ENCODE measurements at places on chromosomes 4 and X.

DNA sequence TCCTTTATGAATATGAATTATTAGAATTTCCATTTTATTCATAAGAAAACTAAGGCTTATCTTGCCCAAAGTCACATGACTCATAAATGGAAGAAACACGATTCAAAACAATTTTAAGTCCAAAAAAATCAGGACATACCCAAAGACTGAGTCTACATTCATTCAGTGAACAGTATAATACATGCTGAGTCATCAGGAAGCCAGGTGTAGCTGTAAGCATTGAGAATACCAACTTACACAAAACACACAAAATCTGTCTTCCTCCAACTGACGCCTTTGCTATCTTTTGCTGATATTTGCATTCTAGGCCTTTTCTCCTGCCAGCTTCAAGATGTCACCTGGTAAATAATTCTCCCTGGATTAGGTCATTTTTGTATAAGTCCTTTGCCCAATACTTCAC is 520.1 kb upstream of the GALNT7 start:
- no peak for DNase-seq

DNA sequence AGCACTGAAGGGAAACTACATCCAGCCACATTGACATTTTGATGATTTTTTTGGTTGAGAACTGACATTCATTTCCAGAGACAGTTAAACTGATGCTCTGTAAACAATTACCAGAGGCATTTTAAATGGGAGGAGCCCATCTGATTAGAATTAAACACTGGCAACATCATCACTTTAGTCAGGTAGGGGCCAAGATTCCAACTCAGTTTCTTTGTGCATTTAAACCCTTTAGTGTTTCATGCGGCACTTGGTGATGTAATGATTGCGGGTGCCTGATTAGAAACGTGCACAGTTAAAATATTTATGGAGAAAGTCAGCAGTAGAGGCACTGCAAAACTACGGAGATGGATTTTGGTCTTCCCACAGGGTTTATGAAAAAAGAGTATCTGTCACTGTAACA is 16.1 kb downstream of the TNIP3 start:
- DNase-seq: no peak

DNA sequence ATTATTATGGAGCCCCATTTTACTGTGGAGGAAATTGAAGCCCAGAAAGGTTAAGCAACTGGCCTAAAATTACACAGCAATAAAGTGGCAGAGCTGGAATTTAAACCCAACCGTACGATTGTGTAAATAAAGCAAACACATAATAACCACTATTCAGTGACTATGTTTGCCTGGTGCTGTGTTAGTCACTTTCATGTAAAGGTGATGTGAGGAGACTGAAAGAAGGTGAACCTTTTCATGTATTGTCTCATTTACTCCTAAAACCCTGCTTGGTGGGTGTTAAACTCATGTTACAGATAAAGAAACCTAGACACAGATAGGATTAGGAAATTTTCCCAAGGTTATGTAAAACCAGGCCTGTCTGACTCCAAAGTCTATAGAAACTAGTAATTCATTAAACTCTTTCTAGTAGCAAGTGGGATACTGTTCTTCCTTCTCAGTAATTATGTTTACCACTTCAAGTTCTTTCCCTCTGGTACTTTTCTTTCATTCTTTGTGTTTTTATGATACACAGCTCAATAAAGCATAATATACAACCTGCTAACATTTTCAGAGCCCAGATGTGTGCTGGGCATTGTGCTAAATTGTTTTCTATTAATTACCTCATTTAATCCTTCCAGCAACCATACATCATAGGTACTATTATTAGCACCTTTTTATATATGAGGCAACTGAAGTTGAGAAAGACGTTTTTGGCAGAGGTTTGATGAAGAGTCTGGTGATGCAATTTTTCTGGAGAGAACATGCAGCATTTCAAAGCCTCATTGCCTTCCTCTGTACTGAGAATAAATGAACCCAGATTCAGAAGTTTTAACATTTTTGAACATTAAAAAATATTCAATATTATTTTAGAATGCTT is 202.7 kb downstream of the SPRY1 start:
- no peak for DNase-seq

GRCh38 chr4:175805846-175806245 is 6.2 kb downstream of the GPM6A start:
- DNase-seq: no peak

DNA sequence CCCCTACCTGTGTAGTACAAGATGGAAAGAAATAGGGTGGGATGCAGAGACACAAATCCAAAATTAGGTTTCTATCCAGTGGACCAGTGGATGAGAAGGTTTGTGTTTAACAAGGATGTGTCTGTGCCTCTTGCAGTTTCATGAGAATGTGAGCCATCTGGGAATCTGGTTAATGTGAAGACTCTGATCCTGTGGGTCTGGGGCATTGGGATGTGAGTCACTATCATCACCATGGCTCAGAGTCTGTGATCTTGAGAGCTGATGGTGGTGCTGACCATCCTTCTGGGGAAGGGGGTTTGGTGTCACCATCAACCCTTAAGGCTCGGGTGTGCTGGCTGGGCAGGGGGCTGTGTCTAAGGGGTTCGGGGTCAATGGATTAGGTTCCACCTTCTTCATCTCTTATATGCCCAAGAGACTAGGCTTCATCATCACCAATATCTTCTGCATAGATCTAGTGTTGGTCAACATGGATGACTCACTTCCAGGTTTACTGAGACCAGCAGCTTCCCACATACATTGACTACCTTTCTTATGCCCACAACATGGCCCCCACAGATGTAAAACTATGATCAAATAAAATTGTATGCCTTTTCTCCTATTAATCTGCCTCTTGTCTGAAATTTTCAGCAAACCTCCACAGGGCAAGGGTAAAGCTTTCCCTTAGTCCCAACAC is 65.7 kb upstream of the MID1 start:
- DNase-seq: no peak

- DNase-seq: no peak
These were observed 111.6 kb upstream of the PRKG2 start for GRCh38 chr4:81326581-81326980.

DNA sequence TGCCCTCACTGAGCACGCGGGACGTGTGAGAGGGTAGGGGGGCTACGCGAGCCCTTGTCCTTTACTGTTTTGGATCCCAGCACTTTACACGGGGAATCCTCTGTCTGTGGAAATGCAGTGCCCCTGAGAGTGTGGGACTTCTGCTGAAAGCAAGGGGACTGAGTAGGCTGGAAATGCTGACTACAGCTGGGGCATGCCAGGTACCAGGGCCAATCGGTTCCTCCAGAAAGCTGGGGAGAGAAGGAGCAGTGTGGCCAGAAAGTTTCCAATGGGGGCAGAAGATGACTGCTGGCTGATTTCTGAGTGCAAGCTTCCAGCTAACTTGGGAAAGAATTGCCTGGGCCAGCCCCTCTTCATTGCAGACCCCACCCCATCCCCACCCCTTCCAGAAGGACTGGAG is 1.5 kb downstream of the NHSL2 start:
- DNase-seq: no peak

- no peak for DNase-seq
These were observed 108.6 kb downstream of the DHX15 start for GRCh38 chr4:24475756-24476155.

- no peak for DNase-seq
These were observed 39.4 kb downstream of the STIM2 start for GRCh38 chr4:26899991-26900390.

DNA sequence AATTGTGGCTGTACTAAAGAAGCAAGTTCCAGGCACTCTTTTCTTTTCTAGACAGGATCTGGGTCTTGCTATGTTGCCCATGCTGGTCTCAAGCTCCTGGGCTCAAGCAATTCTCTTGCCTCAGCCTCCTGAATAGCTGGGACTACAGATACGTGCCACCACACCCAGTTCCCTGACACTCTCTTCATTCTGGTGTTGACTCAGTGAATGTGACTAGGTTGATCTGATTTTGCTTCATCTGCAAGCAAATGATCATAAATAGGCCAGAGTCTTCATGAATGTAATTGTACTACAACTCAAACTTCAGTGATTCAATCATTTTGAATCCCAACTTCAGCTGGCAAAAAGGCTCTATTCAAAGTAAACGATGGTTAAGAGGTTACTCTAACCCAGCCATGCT is 78.5 kb downstream of the APBB2 start:
- no peak for DNase-seq

GRCh38 chrX:15749642-15750610 is 11.9 kb downstream of the CA5B start:
- no peak for DNase-seq

- no peak for DNase-seq
These were observed at the start of gene IDUA for GRCh38 chr4:986879-987623. Gene IDUA (plus strand): TSS chr4:987044. CDS start chr4:987085, 41 bp downstream.

DNA sequence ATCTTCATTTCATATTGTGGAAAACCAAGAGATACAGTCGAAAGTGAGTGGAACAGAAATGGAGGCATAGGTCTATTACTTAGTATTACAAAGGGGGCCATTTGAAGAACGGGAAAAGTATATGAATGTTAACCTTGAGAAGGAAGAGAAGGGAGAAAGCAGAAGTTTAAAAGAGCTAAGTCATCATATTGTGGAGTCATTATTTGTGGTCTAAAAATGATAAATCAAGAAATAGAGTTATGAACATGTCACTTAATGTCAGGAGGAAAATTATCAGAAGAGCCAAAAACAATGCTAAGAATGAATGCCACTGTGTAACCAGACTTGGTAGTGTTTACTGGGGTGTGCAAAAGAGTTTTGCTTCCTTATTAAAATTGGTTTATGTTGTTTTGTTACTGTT is 589.5 kb upstream of the LCORL start:
- DNase-seq: no peak

Measured in NCI-H510A (cell line).